Activated T-cell treated with anti-CD3 and anti-CD28 coated beads, Interleukin-2, amount 50 U/mL, for 72 hours (primary cell): ENCODE measurements at places on chromosomes 7 and 10. TPM values are rescaled to one million over a fixed set of nuclear protein-coding genes. Genes with fewer than 3 reads are reported as not detected.

- no peaks in the 10 kb centered on the region for H3K4me1 ChIP-seq
- no peak overlapping the region for H3K27ac ChIP-seq
- no peaks in the 10 kb centered on the region for H3K27me3 ChIP-seq
Measured at GRCh38 chr7:137458399-137458798, 114.9 kb upstream of the PTN start.

- peaks cover 5% of the 10 kb centered on the region for H3K27me3 ChIP-seq
- peak overlapping the region; percentile 96 for H3K4me3 ChIP-seq
- peak; percentile 54 for DNase-seq
- H3K36me3 ChIP-seq, result no peaks in the 10 kb centered on the region
- peaks cover 32% of the 10 kb centered on the region for H3K4me1 ChIP-seq
Measured at GRCh38 chr7:96321031-96321657, 754 bp downstream of the SLC25A13 start.

- no peak overlapping the region for H3K27ac ChIP-seq
- H3K36me3 ChIP-seq, result no peaks in the 10 kb centered on the region
- H3K4me3 ChIP-seq, result no peak overlapping the region
- no peaks in the 10 kb centered on the region for H3K27me3 ChIP-seq
- no peaks in the 10 kb centered on the region for H3K4me1 ChIP-seq
Measured at GRCh38 chr10:66680886-66681285, 244.9 kb upstream of the LRRTM3 start.

GRCh38 chr7:50652400-50653125 lies 87.4 kb upstream of the DDC start:
- H3K4me3 ChIP-seq, result no peak overlapping the region
- no peaks in the 10 kb centered on the region for H3K36me3 ChIP-seq
- no peaks in the 10 kb centered on the region for H3K27me3 ChIP-seq
- DNase-seq, result no peak

DNA sequence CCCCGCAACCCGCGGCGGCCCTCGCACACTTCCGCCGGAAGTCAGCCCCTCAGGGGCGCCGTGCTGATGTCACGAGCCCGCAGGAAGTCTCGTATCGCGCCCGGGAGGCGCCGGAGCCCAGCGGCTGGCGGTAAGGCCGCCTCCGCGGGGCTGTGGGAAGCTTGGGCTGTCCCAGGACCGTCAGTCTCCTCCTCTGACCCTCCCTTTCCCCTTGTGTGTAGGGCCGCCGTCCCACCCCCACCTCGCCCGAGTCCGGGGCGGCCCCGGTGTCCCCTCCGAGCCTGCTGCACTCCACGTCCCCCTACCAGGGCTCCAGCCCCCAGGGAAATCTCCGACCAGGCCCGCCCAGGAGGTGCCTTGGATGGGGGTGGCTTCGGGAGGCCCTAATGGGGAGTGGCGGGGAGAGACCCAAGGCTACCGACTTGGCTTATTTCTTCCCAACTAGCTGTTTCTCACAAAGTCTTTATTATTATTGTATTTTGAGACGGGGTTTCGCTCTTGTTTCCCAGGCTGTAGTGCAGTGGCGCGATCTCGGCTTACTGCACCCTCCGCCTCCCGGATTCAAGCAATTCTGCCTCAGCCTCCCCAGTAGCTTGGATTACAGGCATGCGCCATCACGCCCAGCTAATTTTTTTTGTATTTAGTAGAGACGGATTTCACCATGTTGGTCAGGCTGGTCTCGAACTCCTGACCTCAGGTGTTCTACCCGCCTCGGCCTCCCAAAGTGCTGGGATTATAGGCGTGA lies at the start of gene ZDHHC4:
ZDHHC4 (plus strand) TSS at position 86 of the 745 bp plus-strand sequence. CDS start 3,108 bp downstream, outside the sequence.
- peaks cover 32% of the 10 kb centered on the region for H3K4me1 ChIP-seq
- peak within 1 kb of the TSS; percentile 91 for H3K4me3 ChIP-seq
- DNase-seq, result peak; percentile 92
- peaks cover 28% of the 10 kb centered on the region for H3K36me3 ChIP-seq
- H3K27me3 ChIP-seq, result no peaks in the 10 kb centered on the region

- no peaks in the 10 kb centered on the region for H3K27me3 ChIP-seq
- DNase-seq, result no peak
- H3K4me1 ChIP-seq, result peaks cover 4% of the 10 kb centered on the region
- no peak overlapping the region for H3K4me3 ChIP-seq
- no peaks in the 10 kb centered on the region for H3K36me3 ChIP-seq
Measured at GRCh38 chr10:92800134-92800733, 48.1 kb upstream of the EXOC6 start.

GRCh38 chr10:129964611-129965424 lies 744 bp upstream of the EBF3 start:
- peaks cover 58% of the 10 kb centered on the region for H3K27me3 ChIP-seq
- no peak for DNase-seq
- peaks cover 20% of the 10 kb centered on the region for H3K4me1 ChIP-seq
- H3K36me3 ChIP-seq, result no peaks in the 10 kb centered on the region

TMEM139 gene
- 1.3 TPM for total RNA-seq

DNA sequence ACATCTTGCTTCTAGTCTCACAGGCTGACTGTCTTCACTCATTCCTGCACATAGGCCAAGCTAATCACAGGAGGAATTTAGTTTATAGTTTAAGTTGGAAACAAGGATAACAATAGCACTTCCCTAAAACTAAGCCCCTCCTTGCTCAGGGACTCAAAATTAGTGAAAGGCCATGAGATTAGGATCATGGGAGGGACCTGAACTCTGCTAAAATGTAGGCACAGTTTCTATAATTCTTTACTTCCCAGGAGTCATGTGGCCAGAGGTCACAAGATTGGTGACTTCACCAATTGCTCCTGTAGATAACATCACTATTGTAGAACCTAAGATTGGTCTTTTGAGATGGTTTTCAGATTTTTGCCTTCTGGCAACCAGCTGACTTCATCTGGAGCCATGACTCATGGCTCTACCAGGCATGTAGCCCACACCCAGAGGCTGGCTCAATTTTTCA lies 14.8 kb upstream of the UPP1 start:
- peaks cover 15% of the 10 kb centered on the region for H3K4me1 ChIP-seq
- peaks cover 6% of the 10 kb centered on the region for H3K36me3 ChIP-seq
- H3K4me3 ChIP-seq, result no peak overlapping the region
- no peaks in the 10 kb centered on the region for H3K27me3 ChIP-seq
- DNase-seq, result no peak
